ENCODE measurements at places on chromosomes 7 and 10.
A peak's percentile ranks its signal among the peaks of the same experiment; 100 is the strongest.

DNA sequence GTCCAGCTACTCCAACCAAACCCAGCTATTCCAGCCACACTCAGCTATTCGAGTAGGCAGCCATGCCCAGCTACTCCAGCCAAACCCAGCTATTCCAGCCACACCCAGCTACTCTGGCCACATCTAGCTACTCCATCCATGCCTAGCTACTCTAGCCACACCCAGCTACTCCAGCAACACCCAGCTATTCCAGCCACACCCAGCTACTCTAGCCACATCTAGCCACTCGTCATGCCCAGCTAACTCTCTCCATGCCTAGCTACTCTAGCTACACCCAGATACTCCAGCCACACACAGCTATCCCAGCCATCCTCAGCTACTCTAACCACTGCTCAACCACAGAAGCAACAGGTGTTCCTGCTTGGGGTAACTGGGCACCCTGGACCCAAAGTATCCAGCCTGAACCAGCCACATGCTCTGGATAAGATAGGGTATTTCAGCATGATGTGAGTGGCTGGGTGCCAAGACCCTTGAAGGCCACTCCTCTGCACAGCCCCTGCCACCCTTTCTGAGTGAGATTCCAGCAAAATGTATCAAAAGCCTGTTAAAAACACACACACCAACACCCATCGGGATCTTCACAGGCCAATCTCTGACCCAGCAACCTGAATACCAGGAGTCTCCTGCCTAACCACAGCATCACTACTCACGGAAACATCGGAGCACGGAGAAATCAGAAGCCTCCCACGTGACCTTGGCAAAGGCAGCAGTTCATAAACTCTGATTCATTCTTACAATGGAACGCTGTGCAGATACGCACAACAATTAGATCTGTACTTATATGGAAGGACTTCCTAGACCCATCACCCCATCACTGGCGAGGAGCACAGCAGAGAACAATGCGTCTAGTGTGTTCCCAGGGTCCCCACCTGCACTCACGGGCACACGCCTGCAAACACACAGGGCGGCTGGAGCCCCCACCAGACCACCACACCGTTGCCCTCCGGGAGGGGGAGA, 51.8 kb upstream of the DNAAF5 start:
- DNase-seq: no peak

DNA sequence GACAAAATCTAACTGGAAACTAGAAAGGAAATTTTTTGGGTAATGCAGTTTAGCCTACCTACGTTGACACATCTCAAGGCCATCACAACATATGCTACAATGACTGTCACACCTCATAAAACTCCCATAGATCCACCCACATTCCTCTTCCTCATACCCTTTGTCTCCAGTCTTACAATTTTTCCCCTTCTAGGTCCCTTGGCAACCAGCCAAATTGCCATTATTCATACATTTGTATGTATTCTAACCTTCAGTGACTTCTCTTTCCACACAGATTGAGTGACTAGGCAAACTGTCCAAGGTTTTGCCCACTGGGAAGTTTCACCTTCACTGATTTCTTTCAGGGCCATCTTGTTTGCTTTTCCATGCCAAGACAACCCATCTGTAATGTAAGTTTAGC, 100.5 kb upstream of the TPK1 start:
- DNase-seq: peak; percentile 5

GRCh38 chr7:40879941-40880543, 745.2 kb downstream of the SUGCT start:
- no peak for DNase-seq

GRCh38 chr10:120477021-120477742, 20.2 kb downstream of the PLPP4 start:
- DNase-seq: no peak

GRCh38 chr10:90912174-90912573, 8.7 kb downstream of the ANKRD1 start:
- DNase-seq: no peak

- no peak for DNase-seq
These were observed 161.9 kb upstream of the ZMIZ1 start for GRCh38 chr10:78906734-78907390.

GRCh38 chr7:98106647-98107312, at the start of gene LMTK2:
Gene LMTK2 (plus strand): TSS chr7:98106862. CDS start chr7:98107178, 316 bp downstream.
- DNase-seq: peak; percentile 82

- DNase-seq: no peak
These were observed 23.2 kb downstream of the STMP1 start for GRCh38 chr7:135685306-135686084.

DNA sequence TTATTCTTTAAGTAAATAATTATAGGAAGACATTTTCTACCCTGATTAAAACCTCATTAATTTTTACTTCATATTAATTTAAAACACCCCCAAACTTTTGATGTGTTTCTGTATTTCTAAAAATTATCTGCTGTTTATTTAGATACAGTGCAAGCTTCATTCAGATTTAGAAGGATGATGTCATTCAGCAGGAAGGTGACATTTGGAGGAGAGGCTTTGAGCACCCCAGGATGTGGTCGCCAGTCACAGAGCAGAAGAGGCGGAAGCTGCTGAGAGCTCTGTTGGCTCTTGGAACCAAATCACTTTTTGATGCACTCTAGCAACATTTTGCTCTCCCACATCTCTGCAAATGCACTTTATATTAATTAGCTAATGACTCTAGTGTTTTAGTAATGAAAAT, 233.9 kb upstream of the CACNA2D1 start:
- peak; percentile 32 for DNase-seq

DNA sequence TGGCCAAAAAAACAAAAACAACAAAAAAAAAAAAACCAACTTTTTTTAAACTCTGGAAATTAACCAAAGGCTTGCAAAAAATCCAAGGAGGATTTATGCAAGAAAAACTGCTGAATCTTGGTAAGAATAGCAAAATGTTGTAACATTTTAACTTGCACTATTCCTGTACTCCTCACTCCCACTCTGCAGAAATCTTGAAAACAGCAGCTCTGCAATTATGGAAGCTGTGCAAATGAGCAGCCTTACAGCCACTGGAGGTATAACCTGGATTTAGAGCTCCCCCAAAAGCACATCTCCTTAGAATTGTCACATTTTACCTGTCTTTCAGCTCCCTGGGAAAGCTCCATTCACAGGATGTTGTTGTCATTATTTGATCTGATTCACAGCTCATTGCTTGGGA, 41.8 kb upstream of the LRGUK start:
- no peak for DNase-seq

DNA sequence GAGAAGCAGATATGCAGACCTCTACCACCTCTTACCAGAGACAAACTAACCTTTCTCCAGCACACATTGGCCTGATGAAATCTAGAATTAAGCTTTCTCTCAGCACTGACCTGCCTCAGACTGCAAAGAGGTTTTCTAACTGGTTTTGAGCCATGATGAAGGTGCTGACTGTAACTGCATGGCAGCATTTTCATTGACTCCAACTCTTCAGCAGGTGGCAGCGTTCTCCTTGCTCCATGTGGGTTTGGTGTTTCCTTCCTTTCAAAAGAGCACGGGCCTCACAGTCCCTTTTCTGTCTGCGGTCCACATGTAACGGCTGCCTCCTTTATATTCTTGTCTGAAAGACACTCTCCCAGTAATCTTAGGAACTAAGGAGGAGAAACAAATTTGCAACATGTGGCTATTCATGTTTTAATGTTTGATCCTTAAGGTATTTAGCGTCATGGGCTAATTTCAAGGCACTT, 12.6 kb downstream of the KLLN start:
- DNase-seq: peak; percentile 23

DNA sequence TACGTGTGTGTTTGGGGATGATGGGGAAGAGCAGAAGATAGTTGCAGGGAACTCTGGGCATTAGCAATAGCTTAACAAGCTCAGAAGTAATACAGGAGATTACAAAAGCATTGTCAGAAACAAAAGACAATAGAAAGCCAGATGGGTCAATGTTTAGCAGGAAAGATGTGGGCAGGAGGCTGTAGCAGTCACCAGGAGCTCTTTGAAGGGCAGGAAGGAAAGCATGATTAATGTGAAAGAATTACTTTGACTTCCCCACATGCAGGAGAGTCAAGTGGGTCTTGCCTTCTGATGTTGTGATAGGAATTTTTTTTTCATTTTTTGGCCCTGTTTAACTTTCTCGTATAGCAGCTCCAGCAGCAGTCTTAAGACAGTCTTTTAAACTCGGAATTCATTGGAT, 6.0 kb upstream of the SMNDC1 start:
- no peak for DNase-seq

- peak; percentile 97 for DNase-seq
These were observed 868.9 kb upstream of the AUTS2 start for GRCh38 chr7:68729371-68729770.

- no peak for DNase-seq
These were observed 48.8 kb upstream of the ZPBP start for GRCh38 chr7:50141854-50142253.

DNA sequence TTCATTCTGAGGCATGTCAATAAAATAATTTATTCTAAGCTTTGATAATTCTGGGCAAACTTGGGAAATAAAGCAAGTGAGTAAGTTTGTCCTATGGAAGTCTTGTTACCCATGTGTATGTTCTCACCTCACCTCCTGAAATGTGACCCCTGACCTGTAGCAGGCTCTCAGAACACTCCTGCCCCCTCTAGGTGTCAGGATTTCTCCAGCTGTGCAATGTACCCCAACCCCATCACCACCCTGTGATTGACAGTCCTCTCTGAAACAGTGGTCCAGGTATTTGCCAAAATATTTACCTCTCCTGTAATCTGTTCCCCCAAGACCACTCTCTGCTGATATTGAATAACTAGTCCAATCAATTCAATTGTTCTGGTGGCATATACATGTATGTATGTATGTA, 122.6 kb upstream of the PTER start:
- no peak for DNase-seq

DNA sequence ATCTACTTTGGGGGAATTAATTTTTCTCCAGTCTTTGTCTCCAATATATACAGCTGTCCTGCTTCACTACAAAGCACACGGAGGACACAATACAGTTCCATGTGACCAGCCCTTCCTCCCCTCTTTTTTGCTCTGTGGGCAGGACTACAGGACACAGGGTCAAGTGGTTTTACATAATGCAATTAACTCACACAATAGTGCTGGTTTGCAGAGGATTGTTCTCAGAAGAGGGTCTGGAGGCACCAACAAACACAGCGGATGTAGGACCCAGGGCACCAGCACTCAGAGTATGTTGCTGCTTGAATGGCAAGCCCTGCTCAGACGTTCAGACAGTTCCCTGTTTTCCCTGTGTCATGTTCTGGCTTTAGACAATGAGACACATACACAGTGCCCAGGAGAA, 52.0 kb upstream of the NPTX2 start:
- no peak for DNase-seq

- no peak for DNase-seq
These were observed 61.0 kb downstream of the HTR5A start for GRCh38 chr7:155131090-155131489.

Data from NCI-H2171 treated with DMSO at 0.1 percent for 48 hours (cell line).